Hepatocyte (in vitro differentiated cells): ENCODE measurements at places on chromosomes 1 and 21.
A peak's percentile ranks its signal among the peaks of the same experiment; 100 is the strongest.

- H3K27me3 ChIP-seq: no peaks in the 10 kb centered on the region
- no peak overlapping the region for H3K4me3 ChIP-seq
- H3K27ac ChIP-seq: peak overlapping the region; percentile 100
- H3K4me1 ChIP-seq: peaks cover 36% of the 10 kb centered on the region
These were observed 3.9 kb upstream of the MEF2D start for GRCh38 chr1:156504438-156504813.

DNA sequence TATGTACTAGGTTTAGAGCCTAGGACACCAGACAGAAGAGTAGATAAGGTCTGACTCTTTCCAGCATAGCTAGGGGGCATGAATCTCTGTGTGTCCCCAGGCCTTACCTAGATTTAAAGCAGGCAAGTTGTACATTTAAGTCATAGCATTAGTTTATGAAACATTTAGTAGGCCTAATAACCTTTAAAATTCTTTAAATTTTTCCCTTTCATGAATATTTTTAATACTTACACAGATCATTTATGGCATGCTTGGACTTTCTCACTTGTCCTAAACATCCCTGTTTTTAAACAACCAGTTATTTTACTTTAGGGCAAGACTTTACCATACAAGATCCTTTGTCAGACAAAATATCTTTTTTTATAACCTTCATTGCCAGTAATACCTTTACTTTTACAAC lies 258.4 kb upstream of the ZRANB2 start:
- no peaks in the 10 kb centered on the region for H3K4me1 ChIP-seq
- H3K27ac ChIP-seq: no peak overlapping the region
- no peaks in the 10 kb centered on the region for H3K27me3 ChIP-seq
- H3K36me3 ChIP-seq: no peaks in the 10 kb centered on the region
- no peak for DNase-seq

- no peak overlapping the region for H3K27ac ChIP-seq
- peak overlapping the region; percentile 37 for H3K4me3 ChIP-seq
- H3K4me1 ChIP-seq: peaks cover 24% of the 10 kb centered on the region
These were observed 4.2 kb downstream of the TFAP2E start for GRCh38 chr1:35577071-35577998.

DNA sequence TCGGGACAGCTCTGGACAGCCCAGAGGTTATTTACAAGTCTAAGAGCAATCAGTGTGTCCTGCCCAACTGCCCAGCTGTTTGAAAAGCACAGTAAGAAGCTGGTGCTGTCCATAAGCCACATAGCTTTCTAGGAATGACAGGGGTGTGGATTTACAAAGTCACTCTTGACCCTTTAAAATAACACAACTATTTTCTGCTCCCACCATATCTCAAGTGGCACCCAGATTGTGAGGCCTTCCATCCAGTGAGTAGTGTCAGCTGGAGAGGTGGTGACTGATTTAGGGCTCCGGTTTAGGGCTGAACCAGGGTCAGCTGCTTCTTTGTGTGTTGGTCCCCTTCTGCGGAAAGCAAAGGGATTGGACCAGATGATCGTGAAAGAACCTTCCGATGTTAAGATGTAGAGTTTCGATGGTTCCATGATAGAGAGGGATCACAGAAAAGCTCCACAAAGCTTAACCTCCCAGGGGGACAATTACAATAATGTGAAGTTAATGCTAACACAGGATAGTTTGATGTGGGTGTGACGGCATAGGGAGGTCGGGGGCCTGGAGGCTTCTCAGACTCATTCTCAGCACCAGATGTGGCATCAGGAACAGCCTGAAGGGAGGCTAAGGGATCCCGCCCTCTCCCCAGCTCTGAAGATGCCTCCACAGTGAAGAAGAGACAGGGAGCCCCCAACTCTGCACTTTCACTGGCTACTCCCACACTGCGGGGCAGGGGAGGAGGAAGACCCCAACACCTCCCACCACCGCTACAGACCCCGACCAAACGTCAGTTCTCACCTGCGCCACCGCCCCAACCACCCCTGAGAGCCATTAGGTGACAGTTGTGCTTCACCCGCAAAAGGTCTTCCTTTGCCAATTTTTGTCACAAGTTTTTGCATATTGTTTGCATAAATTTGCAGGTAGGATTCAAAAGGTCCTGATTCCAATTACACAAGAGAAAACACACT lies 40.6 kb downstream of the LRRC3 start:
- no peaks in the 10 kb centered on the region for H3K36me3 ChIP-seq
- no peak overlapping the region for H3K27ac ChIP-seq
- no peak overlapping the region for H3K4me3 ChIP-seq
- H3K27me3 ChIP-seq: no peaks in the 10 kb centered on the region
- no peaks in the 10 kb centered on the region for H3K4me1 ChIP-seq

DNA sequence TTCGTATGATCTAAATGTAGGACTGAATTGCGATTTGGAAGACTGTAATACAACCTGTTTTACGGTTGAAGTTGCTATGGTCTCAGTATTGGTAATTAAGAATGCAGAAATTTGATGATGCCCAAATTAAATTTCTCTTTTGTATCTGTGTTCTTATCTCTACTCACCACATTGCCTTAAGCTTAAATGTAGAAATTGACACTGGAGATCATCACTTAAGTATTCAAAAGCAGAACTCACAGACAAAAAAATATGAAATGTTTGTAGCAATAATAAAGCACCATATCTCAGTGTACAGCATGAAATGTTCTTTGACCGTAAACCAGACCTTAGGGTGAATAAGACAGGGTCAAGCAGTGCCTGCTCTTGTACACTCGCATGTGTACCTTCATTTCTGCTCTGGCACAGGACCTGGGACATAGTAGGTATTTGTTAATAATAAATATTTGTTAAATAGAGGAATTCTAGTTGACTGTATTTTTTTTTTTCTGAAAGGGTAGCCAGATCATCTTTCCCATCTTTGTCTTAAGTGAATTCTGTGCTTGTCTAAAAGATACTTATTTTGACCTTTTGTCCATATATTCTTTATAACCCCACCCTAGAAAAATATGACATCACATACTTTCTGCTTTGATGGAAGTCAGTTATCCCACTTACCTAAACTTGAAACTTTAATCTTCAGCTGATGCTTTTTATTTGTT lies 1.5 kb downstream of the CDC7 start:
- DNase-seq: no peak
- peak overlapping the region; percentile 90 for H3K27ac ChIP-seq
- H3K36me3 ChIP-seq: no peaks in the 10 kb centered on the region
- H3K4me1 ChIP-seq: peaks cover 9% of the 10 kb centered on the region
- peak overlapping the region; percentile 66 for H3K4me3 ChIP-seq

DNA sequence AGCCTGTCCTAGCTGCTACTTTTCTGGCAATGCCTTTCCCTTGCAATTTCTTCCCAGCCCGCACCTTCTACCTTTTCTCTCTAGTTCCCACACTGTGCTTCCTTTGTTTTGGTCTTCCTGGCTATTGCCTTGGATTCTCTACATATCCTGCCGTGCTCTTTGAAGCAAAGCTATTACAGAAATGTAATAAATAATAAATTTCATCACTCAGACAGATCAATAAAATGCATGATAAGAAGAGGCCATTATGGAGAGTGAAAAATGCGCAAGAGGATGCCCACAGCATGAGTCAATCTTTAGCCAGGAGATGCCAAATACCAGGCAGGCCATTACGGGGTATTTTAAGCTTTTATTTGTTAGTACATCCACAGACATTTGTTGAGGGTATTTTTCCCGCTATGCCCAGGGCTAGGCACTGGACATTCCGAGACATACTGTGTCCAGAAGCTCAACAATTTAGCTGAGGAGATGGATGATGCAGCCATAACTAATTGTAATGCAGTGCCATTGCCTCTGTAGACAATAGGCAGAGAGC lies 163.6 kb downstream of the ST6GALNAC3 start:
- H3K4me1 ChIP-seq: no peaks in the 10 kb centered on the region
- H3K27me3 ChIP-seq: no peaks in the 10 kb centered on the region
- DNase-seq: no peak
- H3K4me3 ChIP-seq: no peak overlapping the region
- H3K36me3 ChIP-seq: no peaks in the 10 kb centered on the region

- no peaks in the 10 kb centered on the region for H3K4me1 ChIP-seq
- no peaks in the 10 kb centered on the region for H3K27me3 ChIP-seq
- DNase-seq: no peak
- H3K4me3 ChIP-seq: no peak overlapping the region
- no peaks in the 10 kb centered on the region for H3K36me3 ChIP-seq
- no peak overlapping the region for H3K27ac ChIP-seq
These were observed 11.4 kb upstream of the TENT5C start for GRCh38 chr1:117594261-117594990.

DNA sequence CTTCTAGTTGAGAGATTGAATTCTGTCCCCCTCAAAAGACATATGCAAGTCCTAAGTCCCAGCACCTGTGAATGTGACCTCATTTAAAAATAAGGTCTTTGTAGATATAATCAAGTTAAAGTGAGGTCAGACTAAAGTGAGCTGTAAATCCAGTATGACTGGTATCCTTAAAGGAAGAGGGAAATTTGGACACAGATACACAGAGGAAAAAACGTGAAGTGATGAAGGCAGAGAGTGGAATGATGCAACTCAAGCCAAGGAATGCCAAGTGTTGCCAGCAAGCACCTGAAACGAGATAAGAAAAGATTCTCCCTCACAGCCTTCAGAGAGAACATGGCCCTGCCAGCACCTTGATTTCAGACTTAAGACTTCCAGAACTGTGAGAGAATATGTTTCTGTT lies 444.7 kb upstream of the VAMP3 start:
- H3K4me1 ChIP-seq: peaks cover 2% of the 10 kb centered on the region
- no peaks in the 10 kb centered on the region for H3K27me3 ChIP-seq
- no peak overlapping the region for H3K27ac ChIP-seq

DNA sequence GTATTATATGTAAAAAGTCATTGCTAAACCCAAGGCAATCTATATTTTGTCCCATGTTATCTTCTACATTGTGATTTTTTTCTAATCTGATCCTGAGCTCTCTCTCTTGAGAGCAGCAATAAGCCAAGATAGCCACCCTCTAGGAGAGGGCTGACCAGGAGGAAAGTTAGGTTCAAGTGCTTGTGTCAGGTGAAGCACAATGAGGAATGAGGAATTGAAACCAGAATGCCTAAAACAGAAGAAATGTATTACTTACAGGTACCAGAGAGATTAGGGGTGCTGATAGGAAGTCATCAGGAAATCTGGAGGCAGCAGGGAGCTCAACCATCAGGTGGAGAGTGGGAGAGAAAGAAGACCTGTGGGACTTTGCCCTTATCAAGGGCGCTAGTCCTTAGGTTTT lies 85.5 kb upstream of the BARHL2 start:
- H3K27ac ChIP-seq: no peak overlapping the region
- no peak for DNase-seq
- H3K36me3 ChIP-seq: no peaks in the 10 kb centered on the region

GRCh38 chr1:53321366-53321765 lies 6.5 kb downstream of the LRP8 start:
- no peak for DNase-seq
- H3K4me1 ChIP-seq: peaks cover 7% of the 10 kb centered on the region
- no peaks in the 10 kb centered on the region for H3K36me3 ChIP-seq
- no peak overlapping the region for H3K27ac ChIP-seq
- H3K4me3 ChIP-seq: no peak overlapping the region
- H3K27me3 ChIP-seq: peaks cover 5% of the 10 kb centered on the region

DNA sequence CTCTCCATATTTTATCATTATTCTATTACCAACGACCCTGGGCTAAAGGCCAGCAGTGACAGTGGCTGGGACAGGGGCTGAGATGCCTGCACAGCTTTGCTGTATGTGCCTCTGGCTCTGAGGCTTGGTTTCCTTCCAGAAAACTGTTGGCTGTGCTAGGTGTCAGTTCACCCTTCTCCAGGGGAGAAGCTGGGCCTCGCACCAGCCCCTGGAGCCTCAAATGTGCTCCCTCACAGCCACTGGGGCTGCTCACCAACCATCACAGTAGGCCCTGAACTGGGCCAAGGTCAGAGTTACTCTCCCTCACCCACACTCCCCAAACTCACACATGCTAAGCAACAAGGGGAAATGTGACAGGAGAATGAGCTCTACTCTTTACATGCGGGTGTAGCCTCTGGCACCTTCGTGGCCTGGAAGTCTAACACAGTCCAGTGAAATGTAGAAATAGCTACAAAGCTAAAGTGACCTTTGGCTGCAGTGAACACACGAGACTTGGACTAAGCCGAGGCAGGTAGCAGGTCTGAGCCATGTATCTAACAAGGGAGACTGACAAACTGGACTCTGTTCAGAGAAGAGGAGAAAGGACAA lies 4.7 kb upstream of the CD160 start:
- no peaks in the 10 kb centered on the region for H3K36me3 ChIP-seq
- peak; percentile 60 for DNase-seq
- H3K27me3 ChIP-seq: no peaks in the 10 kb centered on the region
- H3K4me1 ChIP-seq: peaks cover 22% of the 10 kb centered on the region
- no peak overlapping the region for H3K4me3 ChIP-seq
- H3K27ac ChIP-seq: peak overlapping the region; percentile 75

- H3K27ac ChIP-seq: no peak overlapping the region
- no peaks in the 10 kb centered on the region for H3K27me3 ChIP-seq
- no peaks in the 10 kb centered on the region for H3K4me1 ChIP-seq
These were observed 741.1 kb upstream of the B3GALT2 start for GRCh38 chr1:193927550-193927949.

- H3K27me3 ChIP-seq: no peaks in the 10 kb centered on the region
- H3K36me3 ChIP-seq: no peaks in the 10 kb centered on the region
- DNase-seq: peak; percentile 58
- H3K27ac ChIP-seq: peak within 1 kb of the TSS; percentile 94
These were observed at the start of gene RUSC1 for GRCh38 chr1:155320661-155321617. TSS of gene RUSC1 (plus strand) at chr1:155320894. CDS start at chr1:155321774, 880 bp downstream.

DNA sequence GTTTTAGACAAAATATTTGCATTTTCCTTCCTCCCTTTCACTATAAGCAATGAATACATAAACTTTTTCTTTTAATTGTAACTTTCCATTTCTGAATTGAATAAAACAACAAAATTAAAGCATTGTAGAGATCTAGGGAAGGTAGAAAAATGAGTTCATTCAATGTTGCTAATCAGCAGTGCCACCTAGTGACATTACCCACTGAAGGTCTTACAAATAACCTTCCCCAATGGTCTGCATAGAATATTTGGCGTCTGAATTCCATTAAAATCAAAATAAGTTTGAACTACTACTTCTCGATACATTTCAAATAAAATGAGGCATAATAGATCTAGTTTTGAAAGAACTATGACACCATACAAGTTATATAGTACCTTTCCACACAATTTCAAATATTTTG lies 19.6 kb downstream of the FH start:
- H3K36me3 ChIP-seq: no peaks in the 10 kb centered on the region
- no peaks in the 10 kb centered on the region for H3K27me3 ChIP-seq
- no peaks in the 10 kb centered on the region for H3K4me1 ChIP-seq
- no peak overlapping the region for H3K4me3 ChIP-seq

- H3K36me3 ChIP-seq: no peaks in the 10 kb centered on the region
- H3K27me3 ChIP-seq: no peaks in the 10 kb centered on the region
- H3K4me3 ChIP-seq: peak within 1 kb of the TSS; percentile 96
- H3K4me1 ChIP-seq: peaks cover 20% of the 10 kb centered on the region
- DNase-seq: peak; percentile 88
These were observed at the start of gene PDE9A for GRCh38 chr21:42653231-42654061. TSS of gene PDE9A (plus strand) at chr21:42653621. CDS start at chr21:42653815, 194 bp downstream.

GRCh38 chr1:98086796-98087441 lies 166.1 kb upstream of the DPYD start:
- H3K4me3 ChIP-seq: no peak overlapping the region
- no peak overlapping the region for H3K27ac ChIP-seq
- H3K36me3 ChIP-seq: no peaks in the 10 kb centered on the region
- DNase-seq: peak; percentile 62
- no peaks in the 10 kb centered on the region for H3K4me1 ChIP-seq
